ENCODE measurements at places on chromosomes 3 and 15.

GRCh38 chr3:108804966-108805365 is 17.6 kb upstream of the TRAT1 start:
- DNase-seq = no peak

GRCh38 chr3:150635076-150635475 is 32.0 kb downstream of the SELENOT start:
- no peak for DNase-seq

DNA sequence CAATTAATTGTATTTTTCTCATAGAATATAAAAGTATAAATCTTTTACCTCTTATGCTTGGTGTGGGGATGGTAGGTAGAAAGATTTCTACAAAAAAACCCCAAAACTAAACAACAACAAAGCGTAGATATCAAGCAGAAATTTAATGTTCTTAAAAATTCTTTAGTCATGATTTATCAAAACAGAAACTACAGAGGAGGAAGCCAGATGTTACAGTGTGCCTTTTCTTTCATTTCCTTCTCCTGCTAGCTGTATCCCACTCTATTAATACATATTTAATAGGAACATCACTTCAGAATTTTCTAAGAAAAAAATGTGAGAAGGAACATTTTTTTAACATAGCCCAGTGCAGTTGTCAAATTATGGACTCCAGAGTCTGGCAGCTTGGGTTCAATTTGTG is 420.6 kb downstream of the TUSC7 start:
- no peak for DNase-seq

- DNase-seq = no peak
These were observed 206.1 kb upstream of the GADL1 start for GRCh38 chr3:31100519-31100918.

DNA sequence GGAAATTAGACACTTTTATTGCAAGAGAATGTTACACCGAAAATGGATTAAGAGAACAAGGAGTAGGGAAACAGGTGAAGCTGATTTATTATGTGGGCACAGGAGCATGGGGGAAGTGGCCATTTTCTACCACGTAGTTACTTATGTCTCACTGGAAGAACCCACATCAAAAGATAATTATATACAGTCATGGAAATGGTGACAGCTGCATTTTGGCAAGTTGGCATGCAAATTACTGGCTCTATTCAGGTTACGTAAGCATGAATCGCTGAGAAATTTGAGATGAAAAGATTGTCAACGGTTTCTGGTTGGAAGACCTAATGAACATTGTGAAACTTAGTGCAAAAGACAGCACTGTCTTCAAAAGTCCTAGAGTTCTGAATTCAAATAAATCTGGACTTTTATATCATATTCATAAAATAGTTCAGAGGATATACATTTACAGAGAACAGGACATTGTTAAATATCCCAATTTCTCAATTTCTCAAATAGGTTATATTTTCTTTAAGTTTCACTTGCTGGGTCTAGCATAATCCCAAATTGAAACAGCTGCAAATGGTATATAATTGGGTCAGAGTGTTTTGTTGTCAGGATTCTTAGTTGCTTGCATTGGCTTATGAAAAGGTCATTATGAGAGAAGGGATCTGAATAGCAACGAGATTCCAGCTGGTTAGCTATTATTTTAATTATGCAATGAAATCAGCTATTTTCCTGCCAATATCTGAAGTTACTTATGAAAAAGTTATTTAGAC is 567.8 kb downstream of the ZPLD1 start:
- DNase-seq = no peak

- no peak for DNase-seq
These were observed 24.8 kb downstream of the PEX5L start for GRCh38 chr3:180011927-180012326.

GRCh38 chr3:154464440-154465190 is 34.6 kb upstream of the GPR149 start:
- DNase-seq = no peak

- DNase-seq = no peak
These were observed 9.4 kb downstream of the TBC1D23 start for GRCh38 chr3:100270215-100270583.

DNA sequence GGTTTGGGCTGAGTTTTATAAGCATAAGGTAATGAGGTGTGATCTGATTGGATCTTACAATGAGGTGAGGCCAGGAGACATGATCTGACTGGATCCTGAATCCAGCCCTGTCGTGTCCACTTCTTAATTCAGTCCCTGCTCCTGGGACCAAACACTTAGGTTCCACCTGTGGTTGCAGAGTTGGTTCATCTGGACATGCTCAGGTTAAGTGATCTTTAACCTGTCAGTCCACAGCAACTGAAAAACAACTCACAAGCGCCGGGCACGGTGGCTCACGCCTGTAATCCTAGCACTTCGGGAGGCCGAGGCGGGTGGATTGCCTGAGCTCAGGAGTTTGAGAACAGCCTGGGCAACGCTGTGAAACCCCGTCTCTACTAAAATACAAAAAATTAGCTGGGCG is 679.3 kb upstream of the ALCAM start:
- DNase-seq = no peak

DNA sequence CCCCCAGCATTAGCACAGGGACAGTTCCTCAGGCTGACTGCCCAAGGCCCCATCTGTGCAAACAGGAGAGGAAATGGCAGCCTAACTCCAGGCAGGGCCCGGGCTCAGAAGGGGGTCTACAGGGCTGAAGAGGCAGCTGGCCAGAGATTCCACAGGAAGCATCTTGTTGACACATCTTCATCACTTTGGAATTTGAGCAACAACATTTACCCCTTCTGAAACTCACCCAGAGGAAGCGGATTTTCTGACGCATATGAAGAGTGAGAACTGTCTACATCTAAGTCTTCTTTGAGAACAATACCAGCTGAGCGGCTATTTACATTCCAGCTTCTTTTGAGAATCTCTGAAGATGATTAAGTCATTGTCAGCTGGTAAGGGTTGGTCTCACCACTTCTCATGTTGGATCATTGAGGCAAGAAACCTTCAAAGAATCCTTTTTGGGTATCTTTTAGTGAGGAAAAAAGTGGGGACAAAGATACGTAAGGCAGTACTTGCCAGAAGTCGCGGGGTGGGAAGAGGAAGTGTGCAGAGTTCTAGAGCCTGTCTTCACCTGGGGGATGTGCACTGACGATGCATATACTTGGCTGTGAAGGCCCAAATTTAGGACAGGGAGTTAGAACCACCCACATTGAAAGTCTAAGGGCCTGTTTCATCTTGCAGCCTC is 25.4 kb upstream of the SRP14 start:
- DNase-seq = no peak

DNA sequence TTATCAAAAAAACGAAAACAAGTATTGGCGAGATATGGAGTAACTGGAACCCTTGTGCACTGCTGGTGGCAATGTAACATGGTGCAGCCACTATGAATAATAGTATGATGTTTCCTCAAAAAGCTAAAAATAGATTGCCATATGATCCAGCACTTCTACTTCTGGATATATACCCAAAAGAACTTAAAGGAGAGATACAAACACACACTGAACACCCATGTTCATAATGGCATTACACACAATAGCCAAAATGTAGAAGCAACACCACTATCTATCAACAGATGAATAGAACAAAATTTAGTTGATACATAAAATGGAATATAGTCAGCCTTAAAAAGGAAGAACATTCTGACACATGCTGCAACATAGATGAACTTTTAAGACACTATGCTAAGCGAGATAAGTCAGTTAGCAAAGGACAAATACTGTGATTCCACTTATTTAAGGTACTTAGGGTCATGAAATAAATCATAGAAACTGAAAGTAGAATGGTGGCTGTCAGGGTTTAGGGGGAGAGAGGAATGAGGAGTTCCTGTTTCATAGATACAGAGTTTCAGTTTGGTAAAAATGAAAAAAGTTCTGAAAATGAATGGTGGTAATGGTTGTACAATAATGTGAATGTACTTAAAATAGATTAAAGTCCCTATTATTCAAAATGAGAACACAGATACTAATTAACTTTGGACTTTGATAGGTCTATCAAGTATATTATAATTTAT is 59.4 kb upstream of the IMPG2 start:
- no peak for DNase-seq

DNA sequence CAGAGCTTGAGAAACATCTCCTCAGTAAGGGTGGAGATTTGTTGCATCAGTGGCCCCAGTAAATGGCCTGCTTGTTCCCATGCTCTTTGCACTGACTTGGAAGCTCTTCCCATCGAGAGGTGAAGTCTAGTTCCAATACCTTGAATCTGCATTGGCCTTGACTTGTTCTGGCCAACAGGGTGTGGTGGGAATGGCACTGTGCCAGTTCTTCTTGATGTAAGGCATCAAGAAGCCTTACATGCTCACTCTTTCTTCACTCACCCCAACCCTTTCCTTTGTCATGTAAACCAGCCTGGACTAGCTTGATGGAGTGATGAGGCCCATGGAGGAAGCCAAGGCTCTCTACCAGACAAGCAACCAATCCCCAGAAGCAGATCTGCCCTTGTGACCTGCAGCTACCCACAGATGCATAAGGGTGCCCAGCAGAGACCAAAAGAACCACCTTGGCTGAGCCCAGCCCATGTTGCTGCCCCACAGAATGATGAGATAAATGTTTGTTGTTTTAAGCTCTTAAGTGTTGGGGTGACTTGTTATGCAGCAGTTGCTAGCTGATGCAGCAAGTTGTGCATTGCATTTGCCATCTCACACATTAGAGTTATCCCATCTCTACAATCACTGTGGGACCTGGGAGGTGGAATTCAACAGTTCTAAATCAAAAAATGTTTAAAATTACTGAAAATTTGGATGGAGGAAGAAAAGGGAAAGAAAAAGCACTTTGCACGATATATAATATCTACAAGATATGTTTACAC is 11.1 kb upstream of the MGLL start:
- DNase-seq = no peak

DNA sequence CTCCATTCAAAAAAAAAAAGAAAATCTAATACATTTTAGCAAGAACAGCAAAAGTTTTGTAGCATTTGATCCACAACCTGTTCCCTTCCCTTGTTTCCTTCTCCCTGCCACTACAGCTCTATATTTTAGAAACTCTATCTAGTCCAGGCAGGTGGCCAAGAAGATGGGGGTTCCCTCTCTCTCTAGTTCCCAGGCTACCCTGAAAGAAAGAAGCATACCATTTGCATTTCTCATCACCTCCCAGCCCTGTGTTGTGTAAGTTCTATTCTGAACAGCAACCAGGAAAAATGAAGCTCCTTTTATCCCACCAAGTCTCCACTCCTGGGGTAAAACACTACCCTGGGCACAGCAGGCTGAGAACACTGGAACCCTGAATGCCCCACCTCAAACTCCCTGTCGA is 100.0 kb downstream of the PCCB start:
- no peak for DNase-seq

GRCh38 chr15:83613714-83614113 is 40.2 kb upstream of the ADAMTSL3 start:
- DNase-seq = no peak

- no peak for DNase-seq
These were observed 62.4 kb upstream of the SLC24A5 start for GRCh38 chr15:48058371-48058770.

DNA sequence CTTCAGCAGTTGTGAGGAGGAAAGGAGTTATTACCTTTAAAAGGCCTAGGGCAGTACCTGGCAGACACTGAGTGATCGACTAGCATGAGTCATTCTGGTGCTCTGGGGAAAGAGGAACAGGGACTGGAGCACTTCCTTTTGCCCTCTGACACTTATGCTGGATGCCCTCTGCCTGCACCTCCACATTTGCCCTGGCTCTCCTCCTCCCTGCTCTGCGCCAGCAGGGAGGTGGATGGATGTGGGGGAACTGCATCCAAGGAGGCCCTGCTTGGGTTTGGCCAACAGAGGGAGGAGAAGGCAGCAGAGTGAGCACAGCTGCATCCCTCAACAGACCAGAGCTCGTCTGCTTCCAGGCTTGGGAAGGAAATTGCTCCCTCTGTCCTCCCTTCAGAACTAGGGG is 75.0 kb downstream of the SEMA5B start:
- DNase-seq = no peak

DNA sequence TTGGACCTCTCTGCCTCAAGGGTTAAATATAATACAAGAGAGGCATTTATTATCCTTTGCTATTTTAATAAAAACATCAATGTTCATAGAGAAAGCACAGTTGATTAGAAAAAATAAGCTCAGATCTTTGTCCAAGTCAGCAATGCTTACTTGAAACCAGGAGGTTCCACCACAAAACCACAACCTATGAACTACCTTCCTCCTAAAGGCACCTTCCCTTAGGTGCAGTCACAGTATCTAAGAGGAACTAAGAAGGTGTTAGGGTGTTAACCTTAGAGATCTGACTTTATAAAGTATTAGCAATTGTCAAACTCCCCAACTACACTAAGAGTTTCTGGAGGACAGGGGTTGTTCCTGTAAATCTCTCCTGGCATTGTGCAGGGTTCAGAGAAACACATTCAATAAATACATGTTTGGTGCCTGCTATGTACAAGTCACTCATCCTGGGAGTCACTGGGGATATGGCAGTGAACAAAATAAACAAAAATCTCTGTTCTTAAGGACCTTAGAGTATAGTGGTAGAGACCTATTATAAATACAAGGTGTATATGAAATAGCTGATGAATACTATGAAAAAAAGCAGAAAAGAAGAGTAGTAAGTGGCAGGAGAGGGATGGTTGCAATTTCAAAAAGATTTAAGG is 208.6 kb downstream of the NFKBIZ start:
- DNase-seq = no peak

DNA sequence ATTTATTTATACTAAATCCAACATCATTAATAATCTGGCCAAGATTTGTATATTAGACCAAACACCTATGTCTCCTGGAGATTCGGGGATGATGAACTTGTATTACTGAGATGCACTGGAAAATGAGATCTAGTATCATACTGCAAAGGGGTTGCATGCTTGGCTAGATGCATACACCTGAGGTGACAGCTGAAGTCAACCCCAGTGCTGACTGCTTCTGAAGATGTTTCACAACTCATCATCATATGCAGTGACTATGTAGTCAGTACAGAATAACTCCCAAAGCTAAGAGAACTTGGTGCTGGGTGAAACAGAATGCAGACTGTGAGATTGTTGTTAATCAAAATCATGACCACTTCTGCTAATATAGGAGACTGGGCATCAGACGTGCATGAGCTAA is 1114.2 kb downstream of the NSUN3 start:
- no peak for DNase-seq

Measured in right renal cortex interstitium (tissue), 3 donors.